ENCODE measurements at places on chromosomes 7 and 10.
A peak's percentile ranks its signal among the peaks of the same experiment; 100 is the strongest.

DNA sequence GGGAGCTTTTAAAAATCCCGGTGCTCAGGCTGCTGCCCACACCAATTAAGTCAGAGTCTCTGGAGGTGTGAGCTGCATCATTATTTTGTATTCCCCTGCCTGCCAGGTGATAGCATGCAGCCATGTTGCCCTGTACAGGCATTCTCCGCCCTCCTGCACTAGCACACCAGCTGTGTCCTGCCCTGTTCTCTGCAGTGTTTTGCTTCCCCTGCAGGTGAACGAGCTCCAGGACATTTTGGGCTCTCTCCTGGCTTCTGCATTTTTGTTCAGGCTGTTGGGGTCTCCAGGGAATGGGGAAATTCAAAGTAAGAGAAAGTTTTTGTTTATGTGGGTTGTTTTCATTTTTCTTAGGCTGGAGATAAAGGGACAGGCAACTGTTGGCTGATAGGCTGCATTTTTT, 271.0 kb upstream of the COBL start:
- no peak for DNase-seq

GRCh38 chr7:41038211-41038610, 664.7 kb downstream of the INHBA start:
- DNase-seq, result no peak

DNA sequence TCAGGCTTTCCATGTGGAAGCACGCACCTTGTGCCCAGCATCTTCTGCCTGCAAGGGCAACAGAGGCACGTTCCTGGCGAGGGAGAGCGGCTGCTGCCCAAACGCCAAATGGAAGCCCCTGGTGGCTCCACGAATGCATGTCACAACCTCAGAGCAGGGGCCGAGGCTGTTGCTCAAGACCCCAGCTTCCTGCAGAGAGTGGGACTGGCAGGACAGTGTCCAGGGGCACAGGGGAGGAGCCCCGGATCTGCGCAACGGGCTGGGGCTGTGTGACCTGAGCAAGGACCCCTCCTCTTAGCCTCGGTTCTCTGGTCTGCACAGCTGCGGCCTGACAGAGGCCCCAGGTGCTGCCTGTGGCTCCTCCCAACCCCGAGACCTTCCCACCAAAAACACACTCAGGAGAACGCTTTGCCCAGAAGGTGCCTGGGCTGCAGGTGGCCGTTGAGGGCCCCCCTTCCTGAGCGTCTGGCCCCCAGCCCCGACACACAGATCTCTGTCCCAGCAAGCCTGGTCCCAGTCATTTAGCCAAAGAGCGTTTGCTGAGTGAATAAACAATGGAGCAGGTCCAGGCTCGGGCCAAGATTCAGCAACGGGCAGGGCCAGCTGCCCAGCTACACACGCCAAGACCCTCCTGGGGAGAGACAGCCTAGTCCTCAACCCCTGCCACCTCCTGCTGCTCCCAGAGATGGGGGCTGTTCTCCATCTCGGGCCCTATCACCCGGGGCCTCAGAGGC, 1.2 kb downstream of the MICALL2 start:
- no peak for DNase-seq

- DNase-seq, result no peak
Observed at GRCh38 chr10:12807096-12807755, 194.3 kb downstream of the CCDC3 start.

GRCh38 chr10:109103278-109103677, 820.0 kb downstream of the XPNPEP1 start:
- DNase-seq, result no peak

GRCh38 chr7:28988810-28989209, 30.7 kb upstream of the TRIL start:
- no peak for DNase-seq

- no peak for DNase-seq
Observed at GRCh38 chr7:98758157-98758556, 111.7 kb downstream of the TMEM130 start.

GRCh38 chr7:148095066-148095465, 495.5 kb upstream of the C7orf33 start:
- no peak for DNase-seq

- no peak for DNase-seq
Observed at GRCh38 chr7:130506358-130506757, 14.5 kb downstream of the MEST start.

DNA sequence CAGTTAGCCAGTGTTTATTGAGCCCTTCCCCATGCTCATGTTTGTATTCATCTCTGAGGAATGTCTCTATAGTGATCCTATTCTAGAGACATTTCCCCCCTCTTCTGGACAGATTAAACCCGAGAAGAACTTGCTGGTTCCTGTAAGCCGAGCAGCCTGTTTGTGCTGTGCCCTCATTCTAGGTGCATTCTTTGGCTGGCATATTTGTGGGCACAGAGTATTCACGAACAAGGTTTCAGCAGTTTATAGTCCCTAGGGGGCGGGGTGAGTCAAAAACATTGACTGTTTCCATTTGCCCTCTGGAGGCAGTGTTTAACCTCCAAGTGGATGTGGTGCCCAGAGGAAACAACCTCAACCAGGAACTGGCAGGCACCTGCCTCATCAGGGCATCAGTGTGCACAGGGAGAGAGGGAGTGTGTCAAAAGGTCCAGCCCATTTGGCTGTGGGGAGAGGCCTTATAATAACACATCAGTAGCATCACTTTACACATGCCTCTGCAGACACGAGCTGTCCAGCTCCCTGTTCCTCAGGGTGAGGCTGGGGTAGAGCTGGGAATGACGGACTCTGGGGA, 273.3 kb upstream of the LRGUK start:
- peak; percentile 63 for DNase-seq

DNA sequence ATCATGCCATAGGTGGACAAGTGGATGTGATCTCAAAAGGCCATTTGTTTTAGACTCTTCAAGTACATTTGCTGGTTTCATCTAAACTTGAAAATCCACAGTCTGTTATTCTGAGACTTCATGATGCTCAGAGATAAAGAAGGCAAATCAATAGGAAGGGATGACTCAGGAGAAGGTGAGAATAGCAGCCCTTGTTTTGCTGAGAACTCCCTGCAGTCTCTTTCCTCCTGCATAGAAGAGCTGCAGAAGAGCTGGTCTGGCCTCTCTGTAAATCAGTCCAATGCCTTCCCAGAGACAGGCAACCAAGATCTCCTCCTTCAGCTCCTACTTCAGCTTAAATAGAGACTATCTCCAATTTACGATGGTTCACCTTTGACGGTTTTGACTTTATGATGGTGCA, 4.0 kb upstream of the BAIAP2L1 start:
- DNase-seq, result no peak

DNA sequence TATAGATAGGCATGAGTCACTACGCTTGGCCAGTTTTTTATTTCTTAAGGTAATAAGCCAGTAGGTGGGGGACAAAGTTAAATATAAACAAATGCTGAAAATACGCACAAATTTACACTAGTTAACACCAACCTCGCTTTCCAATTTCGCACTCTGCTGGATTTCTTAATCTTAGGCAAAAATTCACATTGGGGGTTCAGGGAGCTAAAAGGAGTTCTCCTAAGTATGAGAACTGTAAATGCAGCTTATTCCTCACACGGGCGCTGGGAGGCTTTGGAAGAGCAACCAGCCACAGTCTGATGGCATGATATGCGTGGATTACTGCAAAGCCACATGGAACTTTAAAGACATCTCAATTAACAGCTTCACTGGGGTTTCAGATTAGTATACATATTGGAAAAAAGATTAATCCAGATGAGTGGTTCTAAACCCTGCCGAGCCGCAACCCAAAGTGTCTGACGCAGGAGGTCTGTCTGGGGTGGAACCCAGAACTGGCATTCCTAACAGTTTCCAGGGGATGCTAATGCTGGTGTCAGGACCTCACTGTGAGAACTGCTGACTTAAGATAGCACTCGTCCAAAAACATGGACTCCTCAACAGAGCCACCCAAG, 16.2 kb downstream of the TNS3 start:
- DNase-seq, result no peak

DNA sequence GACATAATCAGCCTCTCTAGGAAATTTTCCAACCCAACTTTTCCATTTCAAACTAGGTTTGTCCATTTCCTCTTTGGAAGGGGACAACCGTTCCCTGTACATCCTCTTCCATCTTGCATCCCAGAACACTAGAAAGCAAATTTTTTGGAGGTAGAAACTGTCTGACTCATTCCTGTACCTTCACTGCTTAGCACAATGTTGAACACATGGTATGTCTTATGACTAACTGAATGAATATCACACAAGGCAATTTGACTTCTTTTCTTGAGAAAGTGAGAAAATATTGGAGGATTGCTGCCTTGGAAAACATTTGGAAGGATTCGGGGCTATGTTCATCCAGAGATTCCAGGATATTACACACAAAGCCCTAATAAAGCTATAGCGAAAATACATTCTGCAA, 289.1 kb downstream of the FGFR2 start:
- no peak for DNase-seq

DNA sequence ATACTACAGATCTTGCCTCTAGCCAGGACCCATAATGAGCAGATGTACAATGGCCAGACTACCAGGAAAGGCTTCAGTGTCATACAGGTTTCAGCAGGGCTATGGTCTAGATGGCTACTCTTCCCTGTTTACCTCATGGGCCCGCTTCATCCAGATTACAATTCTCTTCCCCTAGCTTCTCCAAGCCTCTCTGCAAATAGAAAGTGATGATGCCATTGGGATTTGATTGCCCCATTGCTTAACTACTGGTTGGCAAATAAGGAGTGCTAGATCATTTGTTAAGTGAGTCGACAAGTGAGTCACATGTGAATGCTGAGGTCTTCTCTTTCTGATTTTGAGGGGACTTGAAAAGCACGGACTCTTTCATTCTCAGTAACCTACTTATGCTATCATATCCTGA, 361.5 kb upstream of the LRRTM3 start:
- DNase-seq, result no peak

DNA sequence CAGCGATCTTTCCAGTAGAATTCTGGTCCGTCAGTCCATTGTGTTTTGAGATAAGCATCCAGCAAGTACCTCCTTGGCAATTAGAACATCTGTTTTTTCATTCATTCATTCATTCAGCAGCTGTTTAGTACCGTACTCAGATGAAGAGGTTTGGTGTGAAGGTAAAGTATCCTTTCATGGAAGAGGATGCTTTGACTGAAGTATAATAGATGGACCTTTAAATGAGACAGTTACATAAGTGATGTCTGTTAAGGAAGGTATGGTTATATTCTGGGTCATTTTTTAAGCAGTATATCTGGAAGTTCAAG, 1.2 kb downstream of the MAPK8 start:
- DNase-seq, result no peak

DNA sequence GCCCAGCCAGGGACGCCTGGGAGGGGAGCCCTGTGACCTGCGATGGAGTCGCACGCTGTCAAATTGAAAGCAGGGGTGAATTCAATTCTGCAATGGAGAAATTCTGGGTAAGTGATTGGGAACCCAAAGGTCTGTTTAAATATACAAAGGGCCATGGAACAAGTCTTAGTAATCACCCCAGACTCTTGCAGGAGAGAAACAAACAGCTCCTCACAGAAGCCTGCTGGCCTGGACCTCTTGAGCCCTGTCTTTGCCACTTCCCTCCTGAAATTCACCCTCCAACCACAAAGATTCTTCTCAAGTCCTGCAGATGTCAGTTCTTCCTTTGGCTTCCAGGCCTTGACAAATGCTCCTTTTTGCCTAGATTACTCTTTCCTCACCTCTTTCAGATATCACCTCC, 97.3 kb downstream of the GLI3 start:
- no peak for DNase-seq

GRCh38 chr7:2821161-2821841, 22.8 kb downstream of the GNA12 start:
- peak; percentile 77 for DNase-seq

DNA sequence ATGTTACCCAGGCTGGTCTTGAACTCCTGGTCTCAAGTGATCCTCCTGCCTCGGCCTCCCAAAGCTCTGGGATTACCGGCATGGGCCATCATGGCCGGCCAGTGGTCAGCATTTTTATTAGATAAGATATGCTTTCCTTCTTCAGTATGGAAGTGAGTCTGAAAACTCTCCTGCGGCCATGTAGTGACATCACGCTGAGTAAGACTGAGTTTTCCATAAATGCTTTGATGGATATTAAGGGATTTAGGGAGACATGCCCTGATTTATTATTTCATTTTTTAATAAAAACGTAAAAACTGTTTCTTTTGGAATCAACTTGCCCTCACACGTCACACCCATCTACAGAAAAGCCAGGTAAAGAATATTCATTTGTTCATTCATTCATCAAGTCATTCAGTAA, 48.4 kb downstream of the DYNC1I1 start:
- DNase-seq, result no peak

GRCh38 chr10:126423732-126424491, 35.6 kb upstream of the ADAM12 start:
- DNase-seq, result no peak

GRCh38 chr7:136053689-136054485, 76.7 kb upstream of the MTPN start:
- no peak for DNase-seq

GRCh38 chr7:40263752-40264390, 129.1 kb downstream of the SUGCT start:
- no peak for DNase-seq

GRCh38 chr10:102581401-102581800, 62.9 kb upstream of the TRIM8 start:
- DNase-seq, result no peak

- DNase-seq, result peak; percentile 66
Observed at GRCh38 chr7:95396136-95397032, at the start of gene PON3. PON3 (minus strand) TSS chr7:95396375; CDS start chr7:95396350, 25 bp downstream.

GRCh38 chr10:78870458-78870857, 198.3 kb upstream of the ZMIZ1 start:
- DNase-seq, result no peak

- DNase-seq, result no peak
Observed at GRCh38 chr7:1690359-1690958, 20.4 kb downstream of the ELFN1 start.

GRCh38 chr7:30867483-30867882, 44.2 kb upstream of the AQP1 start:
- no peak for DNase-seq

DNA sequence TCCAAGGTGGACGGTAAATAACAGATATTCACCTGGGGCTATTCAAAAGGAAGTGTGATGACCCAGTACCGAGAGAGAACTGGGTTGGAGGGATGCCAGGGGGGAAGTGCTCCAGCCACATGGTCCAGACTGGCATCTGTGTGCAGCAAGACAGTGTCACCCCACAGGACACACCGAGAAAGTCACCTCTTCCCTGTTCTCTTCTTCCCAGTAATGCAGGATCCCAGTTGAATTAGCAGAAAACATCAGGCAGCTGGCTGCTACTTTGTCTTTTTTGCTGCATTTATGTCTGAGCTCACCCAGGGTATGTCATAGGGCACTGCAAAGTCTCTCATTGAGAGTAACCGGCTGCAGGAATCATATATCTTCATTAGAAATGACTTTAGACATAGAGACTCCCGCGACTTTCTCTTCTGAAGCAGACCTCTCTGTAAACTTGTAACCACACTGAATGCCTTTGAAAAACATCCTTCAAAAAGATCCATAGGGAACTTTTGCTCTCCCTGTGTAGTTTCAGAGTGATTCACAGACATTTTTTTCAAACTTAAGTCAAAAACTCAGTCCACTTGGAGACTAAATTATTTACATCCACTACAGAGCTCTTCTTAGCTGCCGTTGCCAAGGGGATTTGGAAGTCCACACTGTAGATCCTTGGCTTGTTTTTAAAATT, 609.0 kb upstream of the DPP6 start:
- DNase-seq, result no peak

Measured in H9 (cell line).